ENCODE measurements at places on chromosomes 2 and 18. TPM values are rescaled to one million over a fixed set of nuclear protein-coding genes. Genes with fewer than 3 reads are reported as not detected.

The ADGRF3 gene
- 0.14 TPM for total RNA-seq

The MPP4 gene
- 15.8 TPM for total RNA-seq

The RSAD2 gene
- total RNA-seq, result 0.13 TPM

The SUCLG1 gene
- total RNA-seq, result 73.9 TPM

The NTSR2 gene
- not detected for total RNA-seq

The CFC1 gene
- not detected for total RNA-seq

The MARCHF4 gene
- 9.6 TPM for total RNA-seq

The IGFBP2 gene
- total RNA-seq, result 19.9 TPM

The RNU2-63P gene
- under 0.01 TPM for total RNA-seq

The TAF1B gene
- 70.2 TPM for total RNA-seq

The TMEM37 gene
- total RNA-seq, result 2.4 TPM

The ACVR1C gene
- under 0.01 TPM for total RNA-seq

The SGPP2 gene
- total RNA-seq, result not detected

The COL4A4 gene
- 0.93 TPM for total RNA-seq

The CHRNA1 gene
- 0.07 TPM for total RNA-seq

The RETSAT gene
- total RNA-seq, result 45.7 TPM

The RPRM gene
- not detected for total RNA-seq

The STK17B gene
- total RNA-seq, result 16.1 TPM

The KCNG2 gene
- not detected for total RNA-seq

The SLC19A3 gene
- total RNA-seq, result 0.86 TPM

The AKAIN1 gene
- total RNA-seq, result not detected

The NYAP2 gene
- total RNA-seq, result not detected

The PPP1R1C gene
- total RNA-seq, result 0.53 TPM

The ASIC4 gene
- total RNA-seq, result not detected

The INPP1 gene
- total RNA-seq, result 31.0 TPM

The MALL gene
- 102 TPM for total RNA-seq

All from thoracic aorta endothelial cell (primary cell).